Activated CD8-positive, alpha-beta memory T cell treated with anti-CD3 and anti-CD28 coated beads, Interleukin-2, amount 50 U/mL, for 48 hours (primary cell): ENCODE measurements at places on chromosomes 12 and 14.

DNA sequence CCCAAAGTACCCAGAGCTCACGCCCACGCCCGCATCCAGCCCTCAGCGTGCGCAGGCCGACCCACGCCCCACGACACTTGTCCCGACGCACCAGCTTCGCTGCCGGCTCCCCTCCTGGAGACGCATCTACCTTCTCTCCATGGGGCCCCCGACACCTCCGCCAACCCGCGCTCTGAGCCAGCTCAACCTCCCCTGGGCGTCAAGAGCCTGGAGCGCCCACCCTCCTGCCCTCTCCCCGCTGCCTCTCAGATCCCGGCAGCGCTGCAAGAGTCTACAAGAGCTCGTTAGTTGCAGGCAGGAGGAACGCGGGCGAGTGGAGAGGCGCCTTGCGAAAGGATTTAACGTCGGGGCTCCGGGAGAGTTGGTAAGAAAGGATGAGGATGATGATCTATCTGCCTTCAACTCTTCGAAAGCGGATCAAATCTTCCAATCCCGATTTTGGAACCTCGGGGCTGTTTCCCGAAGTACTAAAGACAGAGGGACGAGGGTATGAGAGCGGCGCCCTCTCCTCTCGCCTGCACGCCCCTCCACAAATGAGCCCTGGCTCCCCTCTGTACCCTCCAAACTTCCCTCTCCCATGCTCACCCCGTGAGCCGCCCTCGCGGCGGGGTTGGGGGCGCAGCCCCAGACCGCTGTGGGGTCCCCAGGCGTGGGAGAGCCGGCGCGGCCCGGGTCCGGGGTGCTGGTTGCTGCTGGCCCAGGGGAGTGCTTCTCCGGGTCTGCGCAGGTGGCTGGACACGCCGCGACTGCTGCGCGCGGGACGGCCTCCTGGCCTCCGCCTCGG lies 979 bp downstream of the LTBP2 start:
- DNase-seq, result no peak

DNA sequence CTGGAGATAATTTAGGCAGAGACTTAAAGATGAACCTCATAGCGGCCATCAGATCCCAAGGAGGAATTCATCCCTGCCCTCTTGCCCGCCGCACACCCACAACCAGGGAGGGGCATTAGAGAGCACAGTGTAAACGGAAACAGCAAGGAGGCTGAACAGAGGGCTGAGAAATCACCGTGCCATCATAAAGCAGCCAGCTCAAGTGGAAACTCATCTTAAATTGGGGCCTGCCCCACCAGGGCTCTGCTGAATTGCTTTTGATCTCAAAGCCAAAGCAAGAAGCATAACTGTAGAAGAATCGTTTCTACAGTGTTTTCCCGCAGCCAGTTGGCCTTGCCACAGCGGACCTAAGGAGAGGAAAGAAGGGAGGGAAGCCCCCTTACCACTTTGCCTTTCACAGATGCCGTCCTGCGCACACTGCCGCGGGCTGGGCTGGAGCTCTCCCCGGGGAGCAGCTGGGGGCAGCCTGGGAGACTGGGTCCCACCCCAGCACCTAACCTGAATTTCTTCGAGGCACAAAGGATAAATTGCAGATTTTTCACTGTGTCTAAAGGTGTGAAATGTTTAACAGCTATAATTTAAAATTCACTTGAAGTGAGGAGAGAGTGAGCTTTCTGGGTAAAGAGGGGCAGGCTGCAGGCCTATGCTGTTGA lies 51.8 kb upstream of the MMP17 start:
- DNase-seq, result no peak

DNA sequence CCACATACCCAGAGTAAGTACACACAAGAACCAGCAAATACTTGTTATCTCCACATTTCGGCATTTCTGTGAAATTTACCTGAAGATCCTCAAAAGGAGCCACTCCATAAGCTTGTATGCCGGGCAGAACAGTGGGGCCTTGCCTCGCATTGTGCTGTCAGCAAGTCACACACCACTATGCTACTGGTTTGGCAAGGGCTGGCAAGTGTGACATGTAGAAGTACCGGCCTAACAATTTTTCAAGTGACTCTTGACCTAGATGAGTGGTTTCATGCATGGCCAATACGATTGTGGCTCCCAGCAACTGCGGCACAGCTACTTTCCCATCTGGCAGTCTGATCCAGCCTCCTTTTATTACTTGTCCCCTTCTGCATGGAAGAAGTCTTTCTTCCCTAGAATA lies 69.8 kb downstream of the GAS2L3 start:
- DNase-seq, result no peak

DNA sequence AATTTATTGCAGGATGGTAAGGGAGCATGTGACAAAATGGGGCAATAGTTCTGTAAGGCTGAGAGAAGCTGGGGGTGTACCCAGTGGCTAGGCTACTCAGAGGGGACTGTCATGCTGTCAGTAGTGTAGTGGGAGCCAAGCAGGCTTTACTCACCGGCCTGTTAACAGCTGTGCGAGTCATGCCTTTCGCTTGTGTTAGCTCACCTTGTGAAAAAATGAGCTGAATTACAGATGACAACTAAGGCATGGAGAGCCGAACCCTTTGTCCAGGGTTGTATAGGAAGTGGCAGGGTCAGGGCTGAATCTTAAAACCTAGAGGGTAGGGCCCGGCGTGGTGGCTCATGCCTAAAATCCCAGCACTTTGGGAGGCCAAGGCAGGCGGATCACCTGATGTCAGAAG lies 37.9 kb downstream of the SH2B3 start:
- DNase-seq, result peak; percentile 77

- no peak for DNase-seq
These were observed 10.0 kb downstream of the VWF start for GRCh38 chr12:6114476-6114870.

- no peak for DNase-seq
These were observed 71.3 kb downstream of the CHGA start for GRCh38 chr14:92994131-92994676.

DNA sequence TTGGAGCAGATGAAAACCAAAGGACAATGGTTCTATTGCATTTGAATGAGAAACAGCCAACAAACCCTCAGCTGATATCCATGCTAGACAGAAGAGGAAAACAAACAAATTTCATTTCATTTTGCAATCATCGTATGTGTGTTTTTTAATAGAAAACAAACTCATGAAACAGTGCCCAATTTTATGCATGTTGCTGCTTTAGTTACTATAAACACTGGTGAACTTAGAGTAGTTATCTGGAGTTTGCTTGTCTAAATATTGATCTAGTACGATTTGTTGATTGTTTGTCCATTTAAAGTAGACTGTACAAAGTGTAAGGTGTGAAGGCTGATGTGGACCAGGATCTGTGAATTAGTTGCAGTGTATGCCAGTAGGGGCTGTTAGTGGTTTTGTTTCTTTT lies 166.6 kb downstream of the KITLG start:
- DNase-seq, result no peak

DNA sequence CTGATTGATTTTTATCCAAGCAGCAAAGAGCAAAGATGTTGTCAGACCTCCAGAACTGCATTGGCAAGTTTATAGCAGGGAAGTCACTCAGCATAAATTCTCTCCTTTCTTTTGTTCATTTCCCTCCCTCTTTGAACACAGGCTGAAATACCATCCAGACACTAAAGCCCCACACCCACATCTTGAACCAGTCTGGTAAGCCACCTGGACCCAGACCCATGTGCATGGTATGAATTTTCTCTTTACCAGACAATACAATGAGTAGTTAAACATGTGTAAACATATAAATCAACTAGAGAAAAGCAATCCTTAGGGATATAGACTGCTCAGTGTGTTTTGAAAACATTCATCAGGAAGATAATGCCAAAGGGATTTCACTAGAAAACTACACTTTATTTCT lies 488.3 kb upstream of the FLRT2 start:
- DNase-seq, result no peak

GRCh38 chr14:57879516-57879915 lies 13.6 kb upstream of the SLC35F4 start:
- DNase-seq, result no peak

- no peak for DNase-seq
These were observed 609.0 kb downstream of the KCNH5 start for GRCh38 chr14:62436261-62436660.

DNA sequence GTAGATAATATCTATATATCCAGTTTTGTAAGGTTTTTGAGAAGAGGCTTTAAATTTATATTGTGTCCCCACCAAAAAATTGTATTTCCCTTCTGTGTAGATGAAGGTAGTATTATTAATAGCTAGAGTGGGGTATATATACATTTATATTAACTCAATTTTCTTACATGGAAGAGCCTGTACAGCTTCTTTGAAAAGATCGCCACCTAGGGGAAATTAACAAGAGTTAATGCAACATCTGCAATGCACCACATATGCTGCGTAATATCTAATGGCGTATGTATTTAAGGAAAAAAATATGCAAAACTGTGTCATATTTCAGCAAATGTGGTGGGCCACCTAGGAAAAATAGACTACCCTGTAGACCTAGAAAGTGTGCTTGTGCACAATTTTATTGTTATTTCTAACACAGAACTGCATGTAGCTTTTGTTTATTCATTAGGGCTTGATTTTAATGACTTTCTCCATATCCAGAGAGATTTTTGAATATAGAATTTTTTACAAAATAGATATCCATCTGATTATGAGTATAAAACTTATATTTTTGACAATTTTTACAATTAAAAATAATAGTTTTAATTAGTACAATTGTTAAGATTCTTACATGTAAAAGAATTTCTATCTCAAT lies 14.0 kb downstream of the CCER1 start:
- DNase-seq, result no peak

DNA sequence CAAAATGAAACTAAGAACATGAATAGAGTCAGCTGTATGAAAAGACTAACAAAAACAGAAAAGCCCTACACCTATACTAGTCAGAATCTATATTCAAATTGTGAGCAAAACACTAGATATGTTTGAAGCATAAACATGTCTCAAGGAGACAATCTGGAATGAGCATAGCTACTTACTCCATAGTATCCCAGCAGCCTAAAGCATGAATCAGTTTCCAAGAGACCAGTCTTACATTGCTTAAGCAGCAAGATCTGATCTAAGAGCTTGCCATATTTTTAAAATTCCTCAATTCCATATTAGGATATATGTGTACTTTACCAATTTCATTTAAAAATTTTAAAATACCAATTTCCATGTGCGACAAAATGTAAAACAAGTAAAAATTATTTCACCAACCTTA lies 7.7 kb downstream of the CAPS2 start:
- no peak for DNase-seq

DNA sequence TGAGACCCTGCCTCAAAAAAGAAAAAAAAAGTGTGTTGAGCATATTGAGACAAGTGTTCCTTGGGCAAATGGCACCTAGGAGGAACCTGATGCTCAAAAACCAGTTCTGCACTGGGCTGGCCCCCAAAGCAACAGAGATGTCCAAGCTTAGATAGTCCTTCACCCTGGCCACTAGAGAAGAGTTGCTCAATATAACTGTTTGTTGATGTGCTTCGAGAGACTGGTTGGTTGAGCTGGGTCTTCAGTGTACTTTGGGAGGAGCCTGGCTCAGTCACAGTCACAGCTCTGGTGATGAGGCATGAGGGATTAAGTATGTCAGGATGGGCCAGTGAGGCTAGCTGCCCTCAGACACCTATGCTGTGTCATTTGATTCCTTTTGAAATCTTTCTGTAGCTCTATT lies 38.0 kb downstream of the SLC2A14 start:
- DNase-seq, result no peak

- DNase-seq, result no peak
These were observed 590 bp downstream of the DDIT3 start for GRCh38 chr12:57519796-57520052.

DNA sequence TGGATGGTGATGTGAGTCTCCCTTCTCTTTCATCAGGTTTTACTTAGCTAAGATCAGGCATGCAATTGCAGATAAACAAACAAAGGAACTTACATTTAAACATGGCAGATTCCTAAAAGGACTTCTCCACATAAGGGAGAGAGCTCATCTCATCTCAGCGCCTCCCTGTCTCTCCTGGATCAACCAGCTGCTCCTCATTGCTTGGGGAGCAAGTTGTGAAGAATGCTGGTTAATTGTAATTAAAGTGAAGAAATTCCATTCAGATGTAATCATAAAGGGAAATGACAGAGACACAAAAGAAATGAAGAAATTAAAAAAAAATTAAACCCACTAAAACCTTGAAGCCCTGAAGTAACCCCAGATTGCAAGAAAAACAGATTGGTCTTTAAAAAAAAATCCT lies 104.4 kb upstream of the DIO2 start:
- DNase-seq, result no peak

- DNase-seq, result no peak
These were observed 10.1 kb upstream of the SPATS2 start for GRCh38 chr12:49357103-49357678.

DNA sequence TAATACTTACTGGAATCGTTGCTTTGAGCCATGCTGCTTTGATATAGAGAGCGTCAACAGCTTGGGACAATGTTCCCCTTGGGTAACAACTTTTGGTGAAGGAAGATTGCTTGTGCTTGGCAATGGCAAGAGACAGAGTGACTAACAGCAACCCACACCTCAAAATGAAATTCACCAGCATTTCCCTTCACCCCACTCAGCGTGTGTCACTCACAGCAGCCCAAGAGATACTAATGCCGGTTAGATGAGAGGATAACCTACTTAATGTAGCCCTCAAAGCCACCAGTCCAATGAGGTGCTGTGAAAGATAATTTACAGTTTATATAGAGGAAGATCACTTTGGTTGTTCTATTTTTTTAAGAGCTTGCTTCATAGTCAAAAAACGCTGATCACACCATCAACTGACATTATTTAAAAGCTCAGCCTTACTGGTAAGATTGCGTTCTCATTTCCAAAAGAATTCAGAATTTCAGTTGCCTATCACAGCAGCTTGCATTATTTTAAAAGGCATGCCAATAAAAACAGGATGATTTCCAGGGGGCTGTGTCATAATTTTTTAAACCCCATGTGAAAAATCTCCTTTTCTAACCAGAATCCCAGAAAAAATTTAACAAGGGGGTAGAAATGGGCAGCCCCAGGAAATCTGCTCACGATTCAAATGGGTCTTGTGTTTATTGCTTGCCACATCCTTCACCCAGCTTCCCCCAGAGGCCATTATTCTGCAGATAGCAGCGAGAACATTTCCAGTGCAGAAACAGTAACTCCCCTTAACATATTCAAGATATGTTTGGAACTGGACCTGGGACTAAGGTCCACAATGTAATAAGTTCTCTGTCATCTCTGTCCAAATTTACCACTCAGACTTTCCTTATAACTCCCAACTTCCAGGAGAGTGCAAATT lies at the start of gene IL26:
Gene IL26 (minus strand): TSS at position 235 of the 901 bp plus-strand sequence. CDS start 54 bp downstream, at position 181.
- no peak for DNase-seq

DNA sequence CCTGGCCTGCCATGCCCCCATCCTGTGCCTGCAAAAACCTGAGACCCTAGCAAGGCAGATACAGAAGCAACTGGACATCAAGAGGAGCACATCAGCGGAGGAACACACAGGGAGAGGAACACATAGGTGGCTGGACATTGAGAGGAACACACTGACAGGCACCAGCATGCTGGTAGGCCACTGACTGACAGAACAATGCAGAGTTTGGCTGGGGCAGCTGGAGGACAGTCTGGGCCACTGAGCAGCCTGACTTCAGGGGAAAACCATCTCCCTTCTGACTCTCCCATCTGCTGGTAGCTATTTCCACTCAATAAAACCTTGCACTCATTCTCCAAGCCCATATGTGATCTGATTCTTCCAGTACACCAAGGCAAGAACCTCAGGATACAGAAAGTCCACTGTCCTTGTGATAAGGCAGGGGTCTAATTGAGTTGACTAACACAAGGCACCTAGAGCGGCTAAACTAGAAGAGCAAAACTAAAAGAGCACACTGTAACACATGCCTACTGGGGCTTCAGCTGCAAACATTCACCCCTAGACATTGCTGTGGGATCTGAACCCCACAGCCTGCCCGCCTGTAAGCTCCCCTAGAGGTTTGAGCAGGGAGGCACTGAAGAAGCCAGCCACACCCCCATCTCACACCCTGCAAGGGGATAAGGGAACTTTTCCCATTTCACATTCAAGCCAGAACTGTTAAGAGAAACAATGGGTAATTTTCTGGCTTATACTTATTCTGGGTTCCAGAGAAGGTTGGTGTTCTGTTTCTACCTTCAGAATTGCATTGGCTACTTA lies 22.1 kb downstream of the CLECL1 start:
- DNase-seq, result no peak
